ENCODE measurements at places on chromosomes 5 and 9. TPM values are rescaled to one million over a fixed set of nuclear protein-coding genes. Genes with fewer than 3 reads are reported as not detected.

FBP2 gene
- not detected for total RNA-seq

DNA sequence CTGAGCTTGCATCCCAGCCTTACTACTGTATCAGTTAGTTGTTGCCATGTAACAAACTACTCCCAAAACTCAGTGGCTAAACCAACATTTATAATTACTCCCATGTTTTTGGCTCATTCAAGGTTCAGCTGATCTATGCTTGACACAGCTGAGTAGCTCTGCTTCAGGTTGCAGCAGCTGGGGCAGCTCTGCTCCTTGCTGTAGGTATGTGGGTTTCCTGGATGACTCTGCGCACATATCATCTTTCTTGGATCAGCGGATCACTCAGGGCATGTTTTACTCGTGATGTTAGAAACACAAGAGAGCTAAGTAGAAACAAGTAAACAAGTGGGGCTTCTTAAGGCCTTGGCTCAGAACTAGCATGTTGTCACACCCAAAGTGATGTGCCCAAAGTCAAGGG, 15.1 kb downstream of the TEK start:
- H3K4me3 ChIP-seq: no peak overlapping the region
- peaks cover 4% of the 10 kb centered on the region for H3K4me1 ChIP-seq
- no peak overlapping the region for H3K27ac ChIP-seq
- no peaks in the 10 kb centered on the region for H3K36me3 ChIP-seq

DNA sequence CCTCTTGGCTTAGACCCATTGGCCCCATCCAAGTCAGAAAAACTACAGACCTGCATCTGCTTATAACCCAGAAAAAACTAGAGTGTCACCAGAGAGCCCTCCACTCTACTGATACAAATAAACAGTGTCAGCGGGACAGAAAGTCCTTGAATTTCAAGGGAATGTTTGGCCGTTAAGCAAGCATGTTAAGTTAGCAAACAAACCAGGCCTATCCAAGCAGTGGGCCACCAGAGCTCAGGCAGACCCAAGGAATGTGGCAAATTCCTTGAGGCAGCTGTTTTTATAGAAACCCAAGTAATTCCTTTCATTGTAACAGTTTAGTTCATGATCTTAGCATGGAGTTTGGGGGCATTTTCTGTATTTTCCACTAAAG, 70.9 kb downstream of the PRLR start:
- H3K4me3 ChIP-seq: no peak overlapping the region
- H3K27ac ChIP-seq: no peak overlapping the region
- DNase-seq: no peak
- H3K36me3 ChIP-seq: no peaks in the 10 kb centered on the region

DNA sequence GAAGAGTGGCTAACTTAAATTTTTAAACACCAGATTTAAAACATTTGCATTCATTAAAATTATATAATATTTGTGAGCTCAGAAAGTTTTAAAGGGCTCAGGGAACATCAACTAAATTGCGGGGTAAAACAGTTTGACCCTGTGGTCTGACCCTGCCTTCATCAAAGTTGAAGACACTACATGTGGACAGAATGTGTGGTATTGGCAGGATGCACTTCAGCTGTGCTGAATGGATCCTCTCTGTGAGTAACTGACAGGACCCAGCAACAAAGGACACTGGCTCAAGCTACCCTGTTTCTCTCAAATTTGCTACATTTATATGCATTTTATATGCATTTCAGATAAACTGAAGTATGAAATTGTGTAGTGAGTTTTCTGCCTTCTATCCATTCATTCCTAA, 288.5 kb downstream of the ZNF608 start:
- H3K27ac ChIP-seq: no peak overlapping the region
- H3K36me3 ChIP-seq: no peaks in the 10 kb centered on the region
- no peak overlapping the region for H3K4me3 ChIP-seq
- no peaks in the 10 kb centered on the region for H3K27me3 ChIP-seq
- no peak for DNase-seq

GRCh38 chr5:89300426-89300970, 417.5 kb upstream of the MEF2C start:
- H3K4me1 ChIP-seq: peaks cover 40% of the 10 kb centered on the region
- no peak overlapping the region for H3K4me3 ChIP-seq
- H3K27ac ChIP-seq: peak overlapping the region; percentile 76
- H3K27me3 ChIP-seq: no peaks in the 10 kb centered on the region

DOK3 gene
- total RNA-seq: 149 TPM

GRCh38 chr9:77598524-77598923, 49.6 kb downstream of the GNA14 start:
- H3K27me3 ChIP-seq: no peaks in the 10 kb centered on the region
- no peaks in the 10 kb centered on the region for H3K36me3 ChIP-seq
- DNase-seq: no peak
- peaks cover 29% of the 10 kb centered on the region for H3K4me1 ChIP-seq
- peak overlapping the region; percentile 26 for H3K27ac ChIP-seq
- H3K4me3 ChIP-seq: no peak overlapping the region

All from spleen (tissue), 13 donors.